Pons (tissue), 1 donor: ENCODE measurements at places on chromosomes 13 and 19.

DNA sequence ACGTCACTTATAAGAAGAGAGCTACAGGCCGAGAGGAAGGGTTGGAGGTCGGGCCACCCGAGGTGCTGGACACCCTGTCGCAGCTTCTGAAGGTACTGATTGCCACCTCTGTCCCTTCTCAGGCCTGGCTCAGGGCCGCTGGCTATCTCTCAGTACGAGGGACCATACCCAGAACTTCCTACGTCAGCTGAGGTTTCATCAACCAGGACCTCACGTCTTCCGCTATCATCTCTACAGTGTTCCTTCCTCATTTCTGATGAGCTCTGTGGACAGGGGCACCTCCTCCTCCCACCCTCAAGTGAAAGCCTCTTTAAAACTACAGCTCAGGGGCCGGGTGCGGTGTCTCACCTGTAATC lies 58.2 kb upstream of the USE1 start:
- peak; percentile 56 for DNase-seq

- DNase-seq: no peak
Observed at GRCh38 chr13:44876782-44877324, 112.4 kb downstream of the NUFIP1 start.

GRCh38 chr19:3818466-3818865 lies 32.3 kb upstream of the MATK start:
- peak; percentile 22 for DNase-seq

DNA sequence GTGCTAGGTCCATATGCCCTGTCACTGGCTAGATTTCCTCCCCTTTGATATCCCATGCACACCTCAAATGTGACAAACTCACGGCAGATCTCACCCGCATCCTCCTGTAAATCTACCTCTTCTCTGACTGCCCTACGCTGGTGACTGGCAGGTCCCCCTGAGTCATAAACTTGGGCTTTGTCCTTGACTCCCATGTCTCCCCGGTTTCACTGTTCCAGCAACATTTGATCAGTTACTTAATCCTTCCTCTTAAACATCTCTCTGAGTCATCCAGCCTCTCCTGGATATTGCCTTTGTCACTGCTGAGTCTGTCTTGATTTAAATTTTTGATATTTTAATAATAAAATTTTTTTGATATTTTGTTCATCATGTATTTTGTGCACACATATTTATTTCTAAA lies 26.5 kb downstream of the FAM216B start:
- DNase-seq: no peak

DNA sequence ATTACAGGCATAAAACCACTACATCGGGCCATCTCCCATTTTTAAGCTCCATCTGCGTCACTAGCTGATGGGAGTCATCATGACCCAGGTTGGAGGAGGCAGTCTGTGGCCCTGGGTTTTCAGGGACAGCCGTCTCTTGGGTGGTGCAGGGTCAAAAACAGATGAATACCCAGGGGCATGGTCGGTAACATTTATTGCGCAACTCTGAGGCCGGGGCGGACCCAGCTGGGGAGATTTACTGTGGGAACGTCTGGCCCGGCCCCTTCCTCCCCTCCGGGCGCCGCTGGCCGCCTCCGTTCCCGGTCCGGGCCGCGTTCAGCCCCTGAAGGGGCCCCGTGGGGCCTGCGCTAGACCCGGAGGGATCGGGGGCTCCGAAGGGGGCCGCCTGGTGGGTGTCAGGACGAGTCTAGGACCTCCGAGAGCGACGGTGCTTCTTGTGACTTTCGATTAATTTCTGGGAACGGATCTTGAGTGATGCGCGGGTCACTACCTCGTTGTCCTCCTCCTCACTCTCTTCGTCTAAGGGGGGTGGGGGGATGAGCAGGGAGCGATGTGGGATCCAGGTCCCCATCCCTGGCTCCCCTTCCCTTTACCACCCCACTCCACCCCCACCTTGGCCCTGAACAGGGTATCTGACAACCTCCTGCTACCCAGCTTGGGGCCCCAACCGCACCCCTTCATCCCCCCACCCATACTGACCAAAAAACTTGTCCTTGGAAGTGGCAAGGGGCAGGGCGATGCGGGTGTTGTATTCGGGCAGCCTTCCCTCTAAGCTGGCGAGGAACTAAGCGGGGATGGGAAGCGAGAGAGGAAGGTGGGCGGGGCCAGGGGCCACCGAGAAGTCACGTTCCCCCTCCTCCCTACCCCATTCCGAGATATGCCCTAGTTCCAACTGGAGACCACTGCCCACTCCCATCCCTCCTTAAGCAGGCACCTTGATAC lies 1.6 kb upstream of the RGL3 start:
- DNase-seq: no peak

DNA sequence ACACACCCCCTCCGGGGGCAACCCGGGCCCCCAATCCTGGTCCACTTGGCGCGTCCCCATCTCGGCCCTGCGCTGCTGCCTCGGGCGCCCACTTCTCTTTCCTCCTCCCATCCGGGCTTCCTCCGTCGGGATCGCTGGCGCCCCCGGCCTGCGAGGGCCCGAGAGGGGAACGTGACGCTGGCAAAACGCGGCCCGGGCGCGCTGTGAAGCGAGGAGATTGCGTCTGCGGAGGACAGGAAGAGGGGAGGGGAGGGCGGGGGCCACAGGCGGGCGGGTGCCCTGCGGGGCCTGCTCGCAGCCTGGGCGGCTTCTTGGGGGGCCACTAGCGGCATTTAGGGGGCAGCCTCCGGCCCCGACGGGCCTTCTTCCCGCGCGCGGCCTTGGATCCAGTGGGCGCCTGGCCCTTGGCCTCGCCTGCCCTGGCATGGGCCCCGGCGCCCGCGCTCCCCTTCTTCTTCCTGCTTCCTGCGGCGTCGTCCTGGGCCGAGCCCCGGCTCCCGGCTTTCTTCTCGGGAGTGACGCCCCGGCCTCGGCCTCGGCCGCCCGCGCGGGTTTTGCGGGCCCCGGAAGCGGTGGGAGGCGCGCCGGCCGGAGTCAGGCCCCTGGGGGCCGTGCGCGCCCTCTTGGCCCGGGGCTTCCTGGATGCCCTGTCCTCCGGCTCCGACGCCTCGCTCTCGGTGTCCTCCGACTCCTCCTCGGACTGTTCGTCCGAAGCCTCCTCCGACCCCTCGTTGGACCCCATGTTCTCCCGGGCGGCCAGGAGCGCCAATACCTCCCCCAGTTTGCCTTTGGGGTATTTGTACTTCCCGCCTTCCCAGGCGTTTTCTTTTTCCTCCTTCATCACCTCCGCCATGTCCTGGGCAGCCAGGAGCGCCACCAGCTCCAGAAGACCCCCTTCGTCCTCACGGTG lies 2.2 kb downstream of the PNMA8B start:
- no peak for DNase-seq

GRCh38 chr19:39030854-39031367 lies 1.4 kb downstream of the FBXO27 start:
- DNase-seq: peak; percentile 6

GRCh38 chr13:36344173-36344572 lies 2.0 kb downstream of the SPART start:
- DNase-seq: no peak

- no peak for DNase-seq
Observed at GRCh38 chr13:97124915-97125809, 97.0 kb upstream of the MBNL2 start.

DNA sequence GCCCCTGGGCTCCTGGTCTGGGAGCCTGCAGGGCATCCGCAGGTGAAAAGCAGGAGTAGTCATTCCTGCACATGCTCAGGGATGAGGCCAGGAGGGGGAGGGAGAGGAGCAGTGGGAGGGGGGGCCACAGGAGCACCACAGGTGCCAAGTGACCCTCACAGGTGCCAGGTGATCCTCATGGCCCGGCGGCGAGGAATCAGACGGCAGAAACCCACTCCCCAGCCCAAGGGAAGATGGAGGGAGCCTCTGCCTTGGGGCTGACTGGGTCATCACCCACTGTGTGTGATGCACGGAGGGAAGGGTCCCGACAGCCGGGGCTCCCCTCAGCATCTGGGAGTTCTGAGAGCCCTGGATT lies 27.4 kb downstream of the SH3GL1 start:
- no peak for DNase-seq

DNA sequence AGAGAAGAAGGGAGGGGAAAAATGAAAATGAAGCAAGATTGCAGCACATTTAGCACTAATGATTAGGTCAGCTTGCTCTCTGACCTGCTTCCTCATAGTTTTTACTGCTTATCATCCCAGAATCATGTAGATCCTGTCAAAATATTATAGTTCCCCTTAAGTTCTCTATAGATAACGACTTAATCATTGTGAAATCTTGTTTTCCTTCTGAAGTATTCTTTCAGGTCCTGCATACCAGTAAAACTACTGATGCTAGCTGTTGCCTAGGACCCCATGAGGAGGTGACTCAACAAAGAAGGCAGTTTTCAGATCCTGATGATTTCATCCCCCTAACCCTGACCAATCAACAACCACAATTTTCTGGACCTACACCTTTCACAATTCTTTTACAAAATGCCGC lies 1131.7 kb downstream of the SLITRK5 start:
- no peak for DNase-seq

- no peak for DNase-seq
Observed at GRCh38 chr19:31127134-31127967, 221.9 kb downstream of the TSHZ3 start.

DNA sequence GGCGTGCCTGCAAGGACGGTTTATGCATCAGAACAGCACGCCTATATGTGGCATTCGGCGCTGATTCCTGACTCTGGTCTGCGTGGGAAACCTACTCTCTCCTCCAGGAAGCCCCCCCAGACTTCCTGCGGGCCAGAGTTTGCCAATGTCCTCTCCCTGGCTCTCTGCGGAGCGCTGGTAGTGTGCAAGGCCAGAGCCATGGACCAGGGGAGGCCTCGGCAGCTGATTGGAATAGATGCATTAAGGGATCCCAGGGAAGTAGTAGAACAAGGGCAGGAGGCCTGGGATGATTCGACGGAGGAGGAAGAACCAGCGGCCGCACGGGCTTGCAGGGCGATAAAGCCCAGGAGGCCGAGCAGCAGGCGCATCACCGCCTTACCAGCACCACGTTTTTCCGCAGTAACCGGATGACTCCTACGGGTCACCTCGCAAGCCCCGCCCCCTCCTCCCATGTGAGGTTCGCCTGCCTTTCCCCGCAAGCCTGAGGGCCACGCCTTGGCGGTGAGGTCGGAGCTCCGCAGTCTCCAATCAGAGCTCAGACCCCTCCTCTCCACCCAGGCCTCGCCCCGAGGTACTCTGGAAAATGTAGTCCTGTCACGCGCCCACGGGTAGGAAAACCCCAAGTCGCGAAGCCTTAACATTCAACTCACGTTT lies 5.0 kb downstream of the CLEC11A start:
- peak; percentile 70 for DNase-seq

GRCh38 chr13:48592688-48593049 lies 59.8 kb upstream of the RCBTB2 start:
- no peak for DNase-seq

DNA sequence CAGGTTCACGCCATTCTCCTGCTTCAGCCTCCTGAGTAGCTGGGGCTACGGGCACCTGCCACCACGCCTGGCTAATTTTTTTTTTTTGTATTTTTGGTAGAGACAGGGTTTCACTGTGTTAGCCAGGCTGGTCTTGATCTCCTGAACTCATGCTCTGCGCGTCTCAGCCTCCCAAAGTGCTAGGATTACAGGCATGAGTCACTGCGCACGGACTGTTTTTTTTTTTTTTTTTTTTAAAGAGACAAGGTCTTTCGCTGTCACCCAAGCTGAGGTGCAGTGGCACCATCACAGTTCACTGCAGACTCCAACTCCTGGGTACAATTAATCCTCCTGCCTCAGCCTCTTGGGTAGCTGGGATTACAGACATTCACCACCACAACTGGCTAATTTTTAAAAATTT lies 8.2 kb upstream of the ADAMTS10 start:
- no peak for DNase-seq

DNA sequence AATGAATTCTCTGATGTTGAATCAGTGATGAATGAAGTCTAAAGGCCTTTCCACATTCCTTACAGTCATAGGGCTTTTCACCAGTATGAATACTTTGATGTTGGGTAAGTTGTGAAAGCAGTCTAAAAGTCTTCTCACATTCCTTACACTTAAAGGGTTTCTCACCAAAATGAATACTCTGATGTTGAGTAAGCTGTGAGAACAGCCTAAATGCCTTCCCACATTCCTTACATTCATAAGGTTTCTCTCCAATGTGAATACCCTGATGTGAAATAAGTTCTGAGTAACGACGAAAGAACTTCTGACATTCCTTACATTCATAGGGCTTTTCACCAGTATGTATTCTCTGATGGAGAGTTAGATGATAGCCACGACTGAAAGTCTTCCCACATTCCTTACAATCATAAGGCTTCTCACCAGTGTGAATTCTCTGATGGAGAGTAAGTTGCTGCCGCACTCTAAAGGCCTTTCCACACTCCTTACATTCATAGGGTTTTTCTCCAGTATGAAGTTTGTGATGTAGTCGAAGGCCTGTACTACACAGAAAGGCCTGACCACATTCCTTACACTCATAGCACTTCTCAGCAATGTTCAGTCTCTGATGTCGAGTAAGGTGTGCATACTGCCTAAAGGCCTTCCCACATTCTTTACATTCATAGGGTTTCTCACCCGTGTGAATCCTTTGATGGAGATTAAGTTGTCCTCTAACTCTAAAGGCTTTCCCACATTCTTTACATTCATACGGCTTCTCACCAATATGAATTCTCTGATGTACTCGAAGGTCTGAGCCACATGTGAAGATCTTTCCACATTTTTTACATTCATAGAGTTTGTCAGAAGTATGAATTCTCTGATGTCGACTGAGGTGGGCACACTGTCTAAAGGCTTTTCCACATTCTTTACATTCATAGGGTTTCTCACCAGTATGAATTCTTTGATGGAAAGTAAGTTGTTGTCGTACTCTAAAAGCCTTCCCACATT lies 19.9 kb downstream of the ZFP30 start:
- no peak for DNase-seq

DNA sequence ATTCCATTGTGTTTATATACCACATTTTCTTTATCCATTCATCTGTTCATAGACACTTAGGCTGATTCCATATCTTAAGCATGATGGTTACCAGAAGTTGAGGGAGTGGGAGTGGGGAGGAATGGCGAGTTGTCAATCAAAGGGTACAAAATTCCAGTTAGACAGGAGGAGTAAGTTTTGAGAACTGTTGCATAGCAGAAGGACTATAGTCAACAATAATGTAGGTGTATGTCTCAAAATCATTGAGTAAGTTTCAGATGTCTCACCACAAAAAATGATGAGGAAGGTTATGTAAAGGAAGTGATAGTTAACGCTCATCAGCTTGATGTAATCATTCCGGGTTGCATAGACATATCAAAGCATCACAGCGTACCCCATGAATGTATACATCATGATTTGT lies 4.6 kb upstream of the UBL3 start:
- no peak for DNase-seq

DNA sequence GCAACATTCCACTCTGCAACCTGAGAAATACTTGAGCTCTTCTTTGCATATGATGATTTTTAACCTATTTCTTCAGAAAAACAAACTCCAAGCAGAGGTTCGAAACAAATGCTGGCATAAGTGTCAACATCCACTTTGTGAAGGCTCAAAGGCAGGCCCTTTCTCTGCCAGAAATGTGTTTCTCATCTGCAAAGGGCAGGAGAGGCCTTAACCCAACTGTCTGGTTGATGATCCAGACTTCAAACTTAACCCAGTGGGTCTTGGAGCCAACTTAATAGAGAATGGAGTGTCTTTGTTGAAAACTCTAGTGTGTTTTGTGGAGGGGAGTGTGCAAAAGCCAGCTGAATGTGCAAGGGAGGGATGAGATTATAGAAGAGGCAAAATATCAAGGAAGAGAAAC lies 28.3 kb upstream of the ZNF507 start:
- DNase-seq: no peak

- no peak for DNase-seq
Observed at GRCh38 chr13:25281935-25282332, 5.4 kb downstream of the MTMR6 start.
